ENCODE measurements at places on chromosomes 1 and 21.

DNA sequence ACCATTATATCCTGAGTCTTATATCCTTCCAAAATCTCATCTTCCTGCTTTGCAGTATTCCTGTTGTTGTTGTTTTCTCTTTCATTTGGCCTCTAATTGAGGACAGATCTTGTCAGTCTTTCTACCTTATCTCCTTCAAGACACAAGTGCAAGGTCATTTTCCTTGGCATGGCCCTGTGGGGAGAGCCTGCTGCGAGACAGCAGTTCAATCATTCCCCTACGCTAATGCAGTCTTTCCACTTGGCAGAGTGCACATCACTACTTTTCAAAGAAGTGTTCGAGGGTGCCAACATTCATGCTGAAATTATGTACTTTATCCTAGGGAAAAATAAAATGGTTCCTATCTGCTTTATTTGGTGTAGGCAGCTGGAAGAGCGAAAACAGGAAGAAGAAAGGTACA lies 130.3 kb upstream of the SPATA6 start:
- DNase-seq: no peak

- DNase-seq: no peak
Measured at GRCh38 chr1:21244986-21245687, 45.1 kb downstream of the ECE1 start.

DNA sequence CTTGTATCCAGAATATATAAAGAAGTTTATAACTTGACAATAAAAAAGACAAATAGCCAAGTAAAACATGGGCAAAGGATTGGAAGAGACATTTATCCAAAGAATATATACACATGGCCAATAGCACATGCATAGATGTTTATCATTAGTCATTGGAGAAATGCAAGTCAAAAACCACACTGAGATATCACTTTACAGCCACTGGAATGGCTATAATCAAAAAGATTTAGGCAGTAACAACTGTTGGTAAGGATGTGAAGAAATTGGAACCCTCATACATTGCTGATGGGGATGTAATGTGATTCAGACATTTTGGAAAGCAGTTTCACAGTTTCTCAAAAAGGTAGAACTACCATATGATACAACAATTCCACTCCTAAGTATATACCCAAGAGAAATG lies 51.1 kb downstream of the SLC44A5 start:
- no peak for DNase-seq

- no peak for DNase-seq
Measured at GRCh38 chr1:21838359-21839157, 26.5 kb downstream of the LDLRAD2 start.

GRCh38 chr1:215569986-215570824 lies 3.1 kb downstream of the KCTD3 start:
- DNase-seq: no peak

- no peak for DNase-seq
Measured at GRCh38 chr1:92998821-92999220, 37.6 kb upstream of the DIPK1A start.

All from WERI-Rb-1 (cell line).